COLO829 (cell line): ENCODE measurements at places on chromosomes 5 and 9.

GRCh38 chr9:21801683-21802417 is 586 bp upstream of the MTAP start:
- DNase-seq = peak; percentile 51

DNA sequence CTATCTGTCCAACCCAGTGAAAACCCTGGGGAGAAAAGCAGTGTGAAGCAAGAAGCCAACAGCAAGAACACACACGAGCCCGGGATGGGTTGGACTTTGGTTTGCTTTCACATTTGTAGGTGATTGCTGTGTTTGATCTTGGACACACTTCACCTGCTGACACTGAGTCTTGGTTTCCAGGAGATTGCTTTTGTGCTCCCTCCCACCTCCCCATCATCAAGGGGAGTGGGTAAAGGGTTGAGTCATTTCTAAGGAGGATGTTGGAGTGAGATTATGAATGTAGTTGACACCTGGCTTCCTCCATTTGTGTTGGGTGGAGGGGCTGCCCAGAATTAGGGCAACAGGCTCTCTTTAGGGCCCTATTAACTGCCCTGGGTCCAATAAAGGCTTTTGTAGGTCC is 37.5 kb downstream of the ANKDD1B start:
- DNase-seq = no peak

GRCh38 chr9:116980582-116981120 is 293.5 kb downstream of the TRIM32 start:
- no peak for DNase-seq

- no peak for DNase-seq
Observed at GRCh38 chr5:75152860-75153259, 83.8 kb downstream of the ANKRD31 start.

DNA sequence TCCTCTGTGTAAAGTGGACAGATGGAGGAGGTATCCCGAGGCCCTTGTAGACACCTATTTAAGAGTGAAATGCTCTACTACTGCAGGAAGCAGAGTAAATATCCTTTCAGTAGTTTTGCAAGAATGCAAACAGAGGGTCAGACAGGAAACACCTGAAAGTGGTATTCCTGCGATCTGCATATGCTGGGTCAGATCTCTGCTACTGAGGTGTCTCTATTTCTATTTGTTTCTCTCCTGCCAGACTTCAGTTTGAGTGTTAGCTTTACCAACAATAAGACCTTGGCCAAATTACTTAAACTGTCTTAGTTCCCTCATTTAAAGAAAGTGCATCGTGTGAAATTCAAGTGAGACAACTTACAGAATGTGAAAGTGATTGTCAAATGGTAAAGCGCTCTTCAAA is 47.6 kb downstream of the JAKMIP2 start:
- no peak for DNase-seq

GRCh38 chr5:171825051-171825450 is 39.4 kb downstream of the SMIM23 start:
- no peak for DNase-seq

DNA sequence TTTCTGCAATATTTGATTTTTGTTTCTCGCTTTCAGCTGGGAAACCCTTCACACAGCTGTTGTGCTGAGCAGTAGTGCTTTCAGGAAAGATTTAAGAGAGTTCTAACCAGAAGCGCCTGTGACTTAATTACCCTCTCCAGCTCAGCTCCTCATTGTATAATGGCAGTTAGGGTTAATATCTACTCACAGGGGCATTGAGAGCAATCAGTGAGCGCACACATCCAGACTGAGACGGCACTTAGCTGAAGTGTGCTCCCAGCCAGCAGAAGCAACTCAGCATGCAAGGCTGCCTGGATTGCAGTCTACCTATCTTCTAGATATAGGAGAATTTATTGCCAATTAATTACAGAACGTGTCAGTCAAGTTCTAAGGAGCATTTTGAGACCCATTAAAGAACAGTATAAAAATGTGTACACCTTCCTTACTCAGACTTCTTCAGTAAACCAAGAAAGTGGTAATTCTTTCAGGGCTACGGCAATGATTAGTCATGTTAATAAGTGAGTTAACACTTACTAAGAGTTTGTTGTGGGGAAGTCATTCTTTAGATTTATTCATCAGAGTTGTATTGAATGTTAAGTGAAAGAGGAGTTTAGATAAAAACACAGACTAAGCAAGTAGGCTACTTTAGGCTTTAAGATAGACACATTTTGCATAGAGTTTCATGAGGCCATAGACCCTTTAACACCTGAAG is 111.7 kb upstream of the PCAT7 start:
- DNase-seq = no peak

GRCh38 chr5:36277521-36278176 is 24.1 kb downstream of the RANBP3L start:
- DNase-seq = no peak

DNA sequence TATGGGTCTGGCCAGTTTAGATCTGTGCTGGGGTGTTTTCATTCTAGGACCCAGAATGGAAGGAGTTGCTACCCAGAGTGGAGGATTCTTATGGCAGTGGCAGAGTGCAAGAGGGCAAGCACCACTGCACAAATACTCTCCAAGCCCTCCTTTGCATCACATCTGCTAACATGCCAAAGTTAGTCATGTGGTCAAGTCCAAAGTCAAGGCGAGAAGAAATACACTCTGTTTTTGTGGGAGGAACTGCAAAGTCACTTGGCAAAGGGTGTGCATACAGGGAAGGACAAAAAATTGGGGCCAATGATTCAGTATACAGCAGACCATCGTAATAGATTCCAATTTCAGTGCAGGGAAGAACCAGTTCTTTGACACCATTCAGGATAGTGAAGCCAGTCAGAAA is 43.9 kb upstream of the HMGCS1 start:
- DNase-seq = no peak

DNA sequence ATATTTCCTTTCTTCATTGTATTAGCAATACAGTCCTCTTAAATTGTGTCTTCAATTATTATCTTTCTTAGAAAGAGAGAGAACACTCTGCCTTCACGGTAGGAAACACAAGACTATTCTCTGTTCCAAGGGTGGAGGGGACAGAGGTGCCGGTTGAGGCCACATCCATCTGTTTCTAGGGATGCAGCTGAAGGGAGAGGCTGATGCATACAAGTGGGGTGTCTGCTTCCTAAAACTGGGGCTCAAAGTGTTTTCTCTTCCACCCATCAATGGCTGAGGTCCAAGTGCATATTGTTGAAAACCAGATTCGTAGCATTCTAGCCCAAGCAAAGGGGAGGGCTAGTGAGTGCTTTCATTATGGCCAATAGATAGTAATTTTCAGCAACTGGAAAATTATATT is 9.5 kb downstream of the IRX2 start:
- no peak for DNase-seq

- no peak for DNase-seq
Observed at GRCh38 chr9:1916655-1917054, 98.5 kb upstream of the SMARCA2 start.

- no peak for DNase-seq
Observed at GRCh38 chr9:113564498-113565237, 101.1 kb downstream of the RGS3 start.

DNA sequence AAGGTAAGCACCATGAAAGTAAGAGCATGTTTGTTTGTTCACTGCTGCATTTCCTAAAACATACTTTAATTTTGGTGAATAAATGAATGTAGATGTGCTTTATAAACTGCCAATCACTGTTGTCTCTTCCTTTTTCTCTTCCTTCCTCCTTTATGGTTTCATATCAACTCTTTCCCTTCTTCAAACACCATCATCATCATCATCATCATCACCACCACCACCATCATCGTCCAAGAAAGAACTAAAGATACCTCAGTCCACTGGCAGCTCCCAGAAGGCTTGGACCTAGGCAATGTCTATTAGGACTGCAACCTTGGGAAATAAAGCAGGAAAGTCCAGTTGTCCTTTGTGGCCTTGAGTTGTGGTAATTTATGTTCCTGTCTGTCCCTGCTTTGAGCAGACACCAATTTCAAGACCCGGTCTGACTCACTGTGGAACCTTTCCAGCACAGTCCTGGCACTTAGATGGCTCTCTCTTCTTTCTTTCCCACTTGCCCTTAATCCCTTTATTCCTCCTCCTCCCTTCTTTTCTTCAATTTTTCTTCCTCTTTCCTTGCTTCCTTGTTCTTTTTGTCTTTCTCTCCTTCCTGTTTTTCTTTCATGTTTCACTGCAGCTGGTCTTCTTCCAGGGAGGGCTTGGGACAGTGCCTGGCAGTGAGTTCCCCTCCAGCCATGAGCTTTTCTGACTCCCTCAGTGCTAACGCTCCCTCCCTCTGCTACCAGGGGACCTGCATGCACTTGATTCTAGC is 99.3 kb downstream of the ANGPTL2 start:
- DNase-seq = no peak

DNA sequence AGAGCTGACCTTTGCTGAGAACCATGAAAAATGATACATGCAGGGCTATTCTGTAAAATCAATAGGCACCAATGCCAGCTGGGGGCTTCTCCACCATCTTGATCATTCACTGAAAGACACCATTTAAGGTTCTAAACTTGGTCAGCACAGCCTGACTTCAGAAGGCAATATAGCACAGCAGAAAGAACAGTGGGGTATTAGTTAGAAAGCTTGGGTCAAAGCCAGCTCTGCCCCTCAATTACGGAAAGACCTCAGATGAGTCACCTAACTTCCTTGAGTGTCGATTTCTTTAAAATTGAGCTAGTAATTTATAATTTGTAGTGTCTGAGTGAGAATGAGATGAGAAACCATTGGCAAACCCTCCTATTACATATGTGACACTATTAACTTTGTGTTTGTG is 3.4 kb downstream of the TNC start:
- DNase-seq = peak; percentile 53

- no peak for DNase-seq
Observed at GRCh38 chr5:73354406-73354805, 94.2 kb downstream of the FOXD1 start.

DNA sequence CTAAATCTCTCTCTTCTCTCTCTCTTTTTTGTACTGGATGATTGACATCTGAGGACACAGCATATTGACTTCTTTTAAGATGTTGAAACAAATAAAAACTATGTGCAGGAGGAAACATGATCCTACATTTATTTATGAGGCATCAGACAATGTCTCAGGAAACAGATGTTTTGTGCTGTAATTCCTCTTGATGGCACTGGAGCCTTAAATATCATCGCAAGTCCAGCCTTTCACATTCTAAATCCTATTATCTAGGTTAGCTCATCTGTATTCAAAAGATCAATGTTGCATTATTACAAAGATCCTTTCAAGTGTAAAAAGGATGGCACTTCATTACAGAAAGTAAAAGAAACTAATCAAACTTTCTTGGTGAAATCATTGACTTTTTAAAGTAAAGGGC is 63.9 kb downstream of the MAT2B start:
- DNase-seq = no peak

DNA sequence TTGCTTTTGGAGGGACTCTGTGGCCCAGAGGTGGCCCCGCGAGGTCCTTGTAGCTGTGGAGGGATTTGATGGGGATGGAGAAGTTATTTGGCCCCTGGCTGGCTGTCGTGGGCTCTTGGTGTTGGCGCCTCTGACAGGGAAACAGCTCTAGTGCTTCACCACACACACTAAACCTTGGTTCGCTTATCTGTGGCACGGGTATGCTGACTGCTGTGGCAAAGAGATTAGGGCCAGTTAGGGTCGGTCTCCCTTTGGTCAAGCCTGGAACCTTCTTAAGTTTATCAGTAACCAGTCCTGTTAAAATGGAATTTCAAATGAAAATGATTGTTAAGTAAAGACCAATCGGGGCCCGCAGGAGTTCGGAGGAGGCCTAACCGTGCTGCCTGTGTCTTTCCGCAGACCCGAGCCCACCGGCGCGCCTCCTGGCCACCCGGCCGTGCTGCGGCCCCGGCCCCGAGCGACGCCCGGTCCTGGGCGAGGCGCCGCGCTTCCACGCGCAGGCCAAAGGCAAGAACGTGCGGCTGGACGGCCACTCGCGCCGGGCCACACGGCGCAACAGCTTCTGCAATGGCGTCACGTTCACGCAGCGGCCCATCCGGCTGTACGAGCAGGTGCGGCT is 28.4 kb downstream of the NEURL1B start:
- no peak for DNase-seq

DNA sequence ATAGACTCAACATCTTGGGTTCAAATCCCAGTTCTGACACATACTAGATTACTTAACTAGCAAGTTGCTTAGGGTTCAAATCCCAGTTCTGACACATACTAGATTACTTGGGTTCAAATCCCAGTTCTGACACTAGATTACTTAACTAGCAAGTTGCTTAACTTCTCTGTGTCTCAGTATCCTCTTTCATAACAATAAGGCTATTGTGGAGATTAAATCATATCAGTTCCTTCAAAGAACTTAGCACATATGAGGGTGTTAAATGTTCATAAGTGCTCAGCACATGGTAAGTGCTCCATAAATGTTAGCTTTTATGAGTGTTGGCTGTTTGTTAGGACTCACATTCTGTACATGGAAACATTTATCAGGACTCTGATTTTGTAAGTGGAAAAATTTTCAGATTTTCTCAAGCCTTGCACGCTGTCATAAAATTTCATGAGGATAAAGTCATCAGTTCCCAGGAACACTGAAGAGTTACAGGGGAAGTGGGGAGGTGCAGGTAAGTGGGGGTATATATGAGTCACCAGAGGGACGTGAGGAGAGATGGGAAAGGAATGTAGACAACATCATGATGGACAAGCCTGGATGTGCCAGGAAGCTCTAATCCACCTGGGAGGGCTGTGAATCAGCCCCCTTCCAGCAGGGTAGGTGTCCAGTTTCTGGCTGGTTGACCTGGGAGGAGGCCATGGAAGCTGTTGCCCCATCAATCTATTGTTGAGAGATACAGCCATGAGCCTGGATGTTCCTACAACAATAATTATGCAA is 532.2 kb upstream of the WWC1 start:
- DNase-seq = no peak
